CD4-positive, alpha-beta T cell treated with Interleukin-21 for 1 hour (primary cell): ENCODE measurements at places on chromosomes 6 and 20.

GRCh38 chr6:100209323-100210136 lies 215.5 kb upstream of the MCHR2 start:
- DNase-seq = no peak

DNA sequence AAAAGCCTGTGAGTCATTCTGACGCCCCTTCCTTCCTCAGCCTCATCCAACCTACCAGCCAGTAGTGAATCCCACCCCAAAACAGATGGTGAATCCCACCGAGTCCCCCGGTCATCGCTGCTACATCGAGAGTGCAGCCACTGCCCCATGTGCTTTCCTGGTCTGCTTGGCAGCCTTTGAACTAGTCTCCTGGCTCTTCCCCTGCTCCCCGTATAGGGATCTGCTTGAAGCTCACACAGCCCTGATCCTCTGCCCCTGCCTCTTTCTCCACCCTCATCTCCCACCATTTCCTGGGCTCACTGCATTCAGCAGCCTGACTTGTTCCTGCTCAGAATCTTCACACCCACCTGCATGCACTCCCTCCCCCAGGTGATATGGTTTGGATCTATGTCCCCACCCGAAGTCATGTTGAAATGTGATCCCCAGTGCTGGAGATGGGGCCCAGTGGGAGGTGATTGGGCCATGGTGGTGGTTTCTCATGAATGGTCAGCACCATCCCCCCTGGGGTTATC lies 14.6 kb downstream of the SYNJ2 start:
- no peak for DNase-seq

- DNase-seq = no peak
Measured at GRCh38 chr6:157106487-157106886, 216.8 kb downstream of the TMEM242 start.

GRCh38 chr6:136921936-136922684 lies at the start of gene SLC35D3:
TSS of gene SLC35D3 (plus strand) at chr6:136922301. CDS start at chr6:136922429, 128 bp downstream.
- DNase-seq = no peak

DNA sequence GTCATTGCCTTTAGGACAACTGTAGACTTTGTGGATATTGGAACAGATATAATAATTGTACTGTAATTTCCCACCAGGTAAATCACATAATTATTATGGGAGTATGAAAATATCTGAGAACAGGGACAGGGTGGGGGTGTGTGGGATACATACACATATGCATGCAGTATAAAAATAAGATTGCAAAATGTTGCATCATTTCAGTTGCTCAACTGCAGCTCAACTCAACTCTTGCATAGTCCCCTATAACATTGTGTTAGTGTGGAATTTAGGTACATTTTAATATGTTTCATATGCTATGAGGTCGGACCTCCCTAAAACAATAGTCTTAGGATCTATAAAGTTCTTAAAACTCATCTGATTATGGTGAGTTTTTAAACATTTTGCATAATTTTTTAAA lies 275.0 kb upstream of the FLRT3 start:
- no peak for DNase-seq

GRCh38 chr20:42484335-42484734 lies 705.4 kb downstream of the PTPRT start:
- DNase-seq = no peak

DNA sequence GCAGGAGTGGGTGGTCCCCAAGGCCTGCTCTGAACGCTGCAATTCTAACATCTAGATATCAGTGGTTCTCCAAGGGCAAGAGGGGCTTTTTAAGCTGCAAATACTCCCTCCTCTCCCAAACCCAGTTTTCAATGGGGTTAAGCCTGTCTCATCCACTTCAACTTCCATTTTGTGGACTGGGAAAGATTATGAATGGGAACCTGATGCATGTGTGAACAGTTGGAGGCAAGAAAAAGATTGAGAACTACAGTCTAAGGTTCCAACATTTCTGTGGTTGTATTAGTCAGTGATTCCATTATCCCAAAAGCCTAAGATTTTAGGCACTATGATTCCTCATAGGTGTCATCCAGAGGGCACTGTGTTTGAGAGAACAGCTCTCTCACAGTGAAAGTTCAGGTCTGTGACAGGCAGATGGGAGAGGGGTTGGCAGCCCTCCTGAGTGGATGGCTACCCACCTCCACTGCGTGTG lies 53.7 kb downstream of the HNF4A start:
- no peak for DNase-seq

DNA sequence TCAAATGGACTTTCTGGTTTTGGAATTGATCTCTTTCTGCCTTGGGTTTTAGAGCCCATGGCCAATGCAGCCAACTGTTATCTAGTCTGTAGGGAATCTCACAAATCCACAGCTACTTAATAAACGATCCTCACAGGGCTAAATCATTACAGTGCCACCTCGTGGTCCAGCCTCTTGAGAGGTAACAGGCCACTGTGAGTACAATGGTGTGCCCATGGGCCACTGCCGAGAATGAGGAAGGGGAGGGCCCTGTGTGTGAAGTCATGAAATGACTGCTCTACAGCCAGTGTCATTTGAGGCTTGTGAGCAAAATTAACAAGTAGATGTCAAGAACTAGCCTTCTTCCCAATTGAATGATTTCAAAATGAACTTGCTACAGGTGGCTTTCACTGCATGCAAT lies 54.3 kb upstream of the GMPR start:
- peak; percentile 29 for DNase-seq

GRCh38 chr20:64142590-64142989 lies 21.7 kb upstream of the MYT1 start:
- no peak for DNase-seq

DNA sequence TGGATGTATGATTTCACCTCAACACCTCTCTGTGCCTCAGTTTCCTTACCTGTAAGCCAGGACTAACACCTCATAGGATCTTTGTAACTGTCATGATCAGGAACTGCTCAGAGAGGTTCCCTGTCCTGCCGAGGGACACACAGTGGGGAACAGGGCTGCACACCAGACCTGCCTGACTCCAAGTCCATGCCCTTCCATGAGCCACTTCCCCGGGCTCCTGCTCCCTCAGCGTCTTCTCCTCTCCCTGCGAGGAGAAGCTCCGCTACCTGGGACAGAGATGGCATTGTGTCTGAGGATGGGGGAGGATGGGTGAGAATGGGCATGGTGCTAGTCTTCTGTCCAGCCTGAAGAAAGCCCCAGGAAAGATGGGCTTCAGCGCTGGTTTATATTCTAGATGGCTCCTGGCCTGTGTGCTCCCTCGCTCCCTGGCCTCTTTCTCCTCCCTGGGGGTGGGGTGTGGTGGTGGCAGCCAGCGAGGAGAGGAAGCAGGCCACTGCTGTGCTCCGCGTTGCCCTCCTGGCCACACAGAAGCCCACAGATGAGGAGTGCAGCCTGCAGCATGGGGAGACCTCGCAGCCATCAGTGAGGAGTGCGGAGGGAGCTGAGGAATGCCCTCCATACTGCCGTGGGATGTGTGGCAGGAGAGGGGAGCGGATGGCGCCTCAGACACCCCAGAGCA lies 67.1 kb downstream of the NOL4L start:
- no peak for DNase-seq

GRCh38 chr6:43926634-43927531 lies 156.9 kb downstream of the VEGFA start:
- no peak for DNase-seq

GRCh38 chr20:10714236-10714975 lies 40.6 kb upstream of the JAG1 start:
- no peak for DNase-seq

GRCh38 chr20:13113731-13114130 lies 105.0 kb downstream of the SPTLC3 start:
- DNase-seq = no peak

GRCh38 chr20:62011403-62011790 lies 54.3 kb downstream of the TAF4 start:
- no peak for DNase-seq

GRCh38 chr6:162154001-162154400 lies 573.6 kb downstream of the PRKN start:
- DNase-seq = no peak

GRCh38 chr20:16806061-16806460 lies 57.9 kb downstream of the OTOR start:
- no peak for DNase-seq

- DNase-seq = no peak
Measured at GRCh38 chr6:110895907-110896608, 21.5 kb downstream of the AMD1 start.

GRCh38 chr6:3773678-3774298 lies 22.3 kb upstream of the PXDC1 start:
- no peak for DNase-seq

DNA sequence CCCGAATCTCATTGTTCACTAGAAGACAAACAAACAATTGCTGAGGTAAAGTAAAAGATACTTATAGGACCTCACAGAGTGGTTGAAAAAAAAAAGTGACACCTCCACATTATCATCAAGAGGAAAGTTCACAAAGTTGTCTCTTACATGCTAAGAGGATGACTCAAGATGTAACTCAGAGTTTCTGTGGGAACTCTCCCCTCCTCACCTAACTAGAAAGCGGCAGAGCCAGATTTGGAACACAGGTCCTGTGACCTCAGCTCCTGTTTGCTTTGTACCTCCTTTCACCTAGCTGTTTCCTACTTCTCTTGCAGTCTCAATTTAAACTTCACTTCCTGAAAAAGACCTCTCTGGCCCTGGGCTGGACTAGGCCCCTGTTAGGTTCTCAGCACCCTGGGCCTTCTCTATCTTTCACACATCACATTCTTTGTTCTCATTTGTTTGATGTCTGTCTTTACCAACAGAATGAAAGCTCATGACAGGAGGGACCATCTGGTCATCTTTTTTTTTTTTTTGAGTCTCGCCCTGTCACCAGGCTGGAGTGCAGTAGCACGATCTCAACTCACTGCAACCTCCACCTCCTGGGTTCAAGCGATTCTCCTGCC lies 60.8 kb downstream of the CD24 start:
- DNase-seq = no peak

DNA sequence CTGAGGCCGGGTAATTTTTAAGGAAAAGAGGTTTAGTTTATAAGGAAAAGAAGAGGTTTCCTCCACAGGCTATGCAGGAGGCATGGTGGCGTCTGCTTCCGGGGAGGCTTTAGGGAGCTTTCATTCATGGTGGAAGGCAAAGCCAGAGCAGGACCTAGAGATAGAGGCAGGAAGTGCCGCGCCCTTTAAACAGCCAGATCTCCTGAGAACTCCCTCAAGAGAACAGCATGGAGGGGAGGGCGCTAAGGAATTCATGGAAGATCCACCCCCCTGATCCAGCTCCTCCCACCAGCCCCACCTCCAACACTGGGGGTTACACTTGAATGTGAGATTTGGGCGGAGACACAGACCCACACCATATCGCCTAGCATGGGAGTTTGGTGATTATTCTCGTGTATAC lies 13.9 kb upstream of the DACT2 start:
- DNase-seq = no peak

GRCh38 chr6:134517145-134517658 lies 199.3 kb upstream of the SGK1 start:
- no peak for DNase-seq

- DNase-seq = no peak
Measured at GRCh38 chr6:7684843-7685242, 41.1 kb upstream of the BMP6 start.

- DNase-seq = no peak
Measured at GRCh38 chr6:130620338-130620781, 206.8 kb upstream of the SMLR1 start.
